ENCODE measurements at places on chromosomes 11 and 22. TPM values are rescaled to one million over a fixed set of nuclear protein-coding genes. Genes with fewer than 3 reads are reported as not detected.

DNA sequence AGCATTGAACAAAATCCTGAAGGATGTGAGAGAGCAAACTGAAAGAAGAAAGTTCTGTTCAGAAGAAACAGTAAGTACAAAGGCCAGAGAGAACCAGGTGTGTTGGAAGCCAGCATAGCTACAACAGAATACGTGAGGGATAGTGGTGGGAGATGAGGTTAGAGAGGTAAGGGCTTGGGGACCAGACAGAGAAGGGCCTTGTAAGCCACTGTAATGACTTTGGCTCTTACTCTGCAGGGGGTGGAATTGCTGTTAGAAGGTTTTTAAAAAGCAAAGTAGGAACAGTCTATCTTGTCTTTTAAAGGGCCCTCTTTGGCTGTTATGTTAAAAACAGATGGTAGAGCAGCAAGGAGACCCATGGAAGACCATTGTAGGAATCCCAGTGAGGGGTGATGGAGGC lies 4.2 kb downstream of the PRRG4 start:
- no peak overlapping the region for H3K4me3 ChIP-seq
- H3K4me1 ChIP-seq, result peaks cover 11% of the 10 kb centered on the region
- no peaks in the 10 kb centered on the region for H3K27me3 ChIP-seq
- H3K36me3 ChIP-seq, result no peaks in the 10 kb centered on the region
- H3K27ac ChIP-seq, result no peak overlapping the region

GRCh38 chr11:102343809-102344208 lies 3.2 kb upstream of the BIRC2 start:
- H3K4me3 ChIP-seq, result no peak overlapping the region
- H3K4me1 ChIP-seq, result peaks cover 17% of the 10 kb centered on the region
- no peaks in the 10 kb centered on the region for H3K36me3 ChIP-seq
- no peak overlapping the region for H3K27ac ChIP-seq

DNA sequence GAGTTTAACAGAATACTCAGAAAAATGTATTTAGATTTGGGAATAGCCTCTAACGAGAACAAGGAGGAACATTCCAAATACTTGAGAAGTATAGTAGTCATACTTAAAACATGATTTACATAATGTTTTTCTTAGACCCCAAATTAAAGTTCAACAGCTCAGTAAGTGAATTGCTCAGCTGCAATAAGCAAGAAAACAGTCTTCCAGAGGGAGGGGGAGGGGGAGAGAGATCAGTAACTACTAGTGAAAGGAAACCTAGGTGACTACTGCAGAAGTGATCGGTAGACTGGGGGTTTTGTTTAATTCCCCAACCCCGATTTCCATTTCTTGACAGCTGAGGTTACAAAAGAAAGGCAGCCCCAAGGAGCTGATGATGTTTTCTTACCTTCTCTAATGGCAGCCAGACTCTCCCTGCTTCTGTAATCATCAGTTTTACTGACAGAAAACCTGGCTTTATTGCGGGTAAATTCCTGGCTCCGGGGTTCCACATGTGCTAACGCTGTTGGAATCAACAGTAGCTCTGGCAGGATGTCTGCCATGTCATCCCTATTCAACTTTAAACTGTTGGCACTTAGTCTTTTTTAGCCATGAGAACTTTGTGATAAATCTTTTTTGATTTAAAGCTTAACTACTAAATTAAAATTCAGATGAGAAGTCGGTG lies 82.4 kb upstream of the BIRC3 start:
- peaks cover 9% of the 10 kb centered on the region for H3K36me3 ChIP-seq
- no peak overlapping the region for H3K4me3 ChIP-seq
- H3K4me1 ChIP-seq, result no peaks in the 10 kb centered on the region
- H3K27ac ChIP-seq, result peak overlapping the region; percentile 21

GRCh38 chr11:35688023-35688422 lies 25.4 kb downstream of the TRIM44 start:
- no peaks in the 10 kb centered on the region for H3K27me3 ChIP-seq
- peaks cover 5% of the 10 kb centered on the region for H3K4me1 ChIP-seq
- no peak overlapping the region for H3K27ac ChIP-seq

DNA sequence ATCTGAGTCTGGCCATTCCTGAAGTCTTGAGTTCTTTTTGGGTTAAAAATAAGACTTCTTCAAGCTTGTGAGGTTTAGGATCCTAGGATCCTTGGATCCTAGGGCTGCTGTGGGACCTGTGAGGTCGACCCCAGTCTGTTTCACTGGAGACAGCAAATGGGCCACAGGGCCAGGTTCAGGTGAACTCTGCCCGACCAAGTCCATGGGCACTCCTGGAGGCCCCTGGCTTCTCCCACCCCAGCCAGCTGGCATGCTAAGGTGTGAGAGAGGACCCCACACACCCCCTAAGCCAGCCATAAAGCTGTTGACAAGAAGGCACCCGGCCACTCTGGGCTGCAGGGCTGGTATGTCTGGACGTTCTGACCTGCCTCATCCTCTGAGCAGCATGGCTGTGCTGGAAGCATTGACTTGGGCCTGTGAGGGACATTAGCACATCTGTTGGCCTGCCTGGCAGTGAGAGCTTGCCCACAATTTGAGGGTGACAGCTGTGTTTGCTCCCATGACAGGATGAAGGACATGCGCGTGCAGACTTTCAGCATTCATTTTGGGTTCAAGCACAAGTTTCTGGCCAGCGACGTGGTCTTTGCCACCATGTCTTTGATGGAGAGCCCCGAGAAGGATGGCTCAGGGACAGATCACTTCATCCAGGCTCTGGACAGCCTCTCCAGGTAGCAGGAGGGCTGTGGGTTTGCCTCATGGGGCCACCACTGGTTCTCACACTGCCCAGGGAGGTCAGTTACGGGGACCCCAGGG lies 16.0 kb downstream of the CLDN5 start:
- H3K36me3 ChIP-seq, result no peaks in the 10 kb centered on the region
- no peak overlapping the region for H3K4me3 ChIP-seq

DNA sequence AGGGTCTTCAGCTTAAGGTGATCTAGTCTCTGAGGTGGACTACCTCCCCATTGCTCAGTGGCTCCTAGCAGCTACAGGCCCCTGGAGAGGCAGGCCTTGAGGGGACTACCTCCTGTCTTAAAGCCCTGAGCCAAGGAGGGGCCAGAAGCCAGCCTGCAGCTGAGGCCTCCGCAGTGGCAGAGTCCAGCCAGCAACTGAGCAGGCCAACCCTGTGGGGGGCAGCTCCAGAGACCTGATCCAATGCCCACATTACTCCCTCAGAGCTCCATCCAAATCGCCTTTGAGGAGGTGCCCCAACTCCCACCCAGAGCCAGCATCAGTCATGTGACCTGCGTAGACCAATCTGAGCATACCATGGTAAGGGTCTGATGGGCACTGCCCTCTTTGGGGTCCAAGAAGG lies 2.7 kb downstream of the C2CD2L start:
- peaks cover 23% of the 10 kb centered on the region for H3K4me1 ChIP-seq
- H3K36me3 ChIP-seq, result peaks cover 44% of the 10 kb centered on the region

- peaks cover 100% of the 10 kb centered on the region for H3K4me1 ChIP-seq
- peak overlapping the region; percentile 20 for H3K4me3 ChIP-seq
- peak overlapping the region; percentile 84 for H3K27ac ChIP-seq
- DNase-seq, result no peak
Measured at GRCh38 chr11:117220568-117220967, 11.3 kb downstream of the PCSK7 start.

DNA sequence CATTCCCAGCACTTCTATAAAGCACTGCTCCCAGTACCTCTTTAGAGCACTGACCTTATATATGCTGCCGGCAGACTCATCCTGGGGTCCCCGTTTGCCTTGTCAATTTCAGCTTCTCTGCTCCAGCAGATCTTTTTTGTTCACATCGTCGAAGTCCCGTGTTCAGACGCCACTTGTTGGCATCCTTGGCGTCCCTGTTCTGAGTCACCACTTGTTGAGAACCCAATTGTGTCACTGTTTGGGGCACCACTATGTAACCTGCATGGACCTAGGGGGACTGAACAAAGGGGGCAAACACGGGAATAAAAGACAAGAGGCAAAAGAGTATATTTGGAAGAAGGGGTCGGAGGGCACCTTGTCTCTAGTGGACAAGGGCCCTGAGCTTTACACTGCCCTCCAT lies 25.5 kb downstream of the OR10A6 start:
- no peaks in the 10 kb centered on the region for H3K36me3 ChIP-seq
- no peak overlapping the region for H3K27ac ChIP-seq
- no peaks in the 10 kb centered on the region for H3K27me3 ChIP-seq
- no peak for DNase-seq
- no peaks in the 10 kb centered on the region for H3K4me1 ChIP-seq

- H3K27me3 ChIP-seq, result no peaks in the 10 kb centered on the region
- no peak overlapping the region for H3K27ac ChIP-seq
- no peak for DNase-seq
- H3K4me1 ChIP-seq, result peaks cover 5% of the 10 kb centered on the region
Measured at GRCh38 chr11:2843551-2843950, 42.0 kb downstream of the CDKN1C start.

DNA sequence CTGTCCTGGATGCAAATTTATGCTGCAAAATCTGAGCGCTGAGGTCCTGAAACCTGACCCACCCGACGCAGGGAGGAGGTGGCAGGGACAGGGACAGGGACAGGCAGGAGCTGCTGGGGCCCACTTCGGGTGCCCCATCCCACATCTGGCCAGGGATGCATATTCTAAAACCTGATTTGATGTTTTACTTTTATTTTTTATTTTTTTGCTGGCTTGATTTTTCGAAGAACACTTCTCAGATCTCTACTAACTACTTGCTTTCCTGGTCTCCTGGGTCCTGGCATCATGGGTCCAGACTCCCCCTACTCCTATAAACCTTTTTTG lies 652 bp upstream of the PVALB start:
- H3K4me1 ChIP-seq, result peaks cover 15% of the 10 kb centered on the region
- H3K4me3 ChIP-seq, result no peak overlapping the region
- H3K27me3 ChIP-seq, result peaks cover 87% of the 10 kb centered on the region
- no peak for DNase-seq

GRCh38 chr11:74608431-74608830 lies 16.0 kb downstream of the POLD3 start:
- no peak for DNase-seq
- H3K4me1 ChIP-seq, result peaks cover 26% of the 10 kb centered on the region
- H3K27me3 ChIP-seq, result no peaks in the 10 kb centered on the region
- no peak overlapping the region for H3K27ac ChIP-seq

DNA sequence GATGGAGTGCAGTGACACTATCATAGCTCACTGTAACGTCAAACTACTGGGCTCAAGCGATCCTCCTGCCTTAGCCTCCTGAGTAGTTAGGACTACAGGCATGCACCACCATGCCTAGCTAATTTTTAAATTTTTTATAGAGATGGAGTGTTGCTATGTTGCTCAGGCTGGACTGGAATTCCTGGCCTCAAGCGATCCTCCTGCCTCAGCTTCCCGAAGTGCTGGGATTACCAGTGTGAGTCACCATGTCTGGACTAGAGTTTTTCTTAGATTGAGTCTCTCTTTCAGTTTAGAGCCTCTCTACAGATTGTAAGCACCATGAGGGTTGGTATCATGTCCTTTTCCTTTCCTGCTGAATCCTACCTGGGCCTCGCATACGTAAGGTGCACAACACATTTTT lies 57.3 kb upstream of the ALKBH3 start:
- H3K4me1 ChIP-seq, result no peaks in the 10 kb centered on the region
- DNase-seq, result no peak

DNA sequence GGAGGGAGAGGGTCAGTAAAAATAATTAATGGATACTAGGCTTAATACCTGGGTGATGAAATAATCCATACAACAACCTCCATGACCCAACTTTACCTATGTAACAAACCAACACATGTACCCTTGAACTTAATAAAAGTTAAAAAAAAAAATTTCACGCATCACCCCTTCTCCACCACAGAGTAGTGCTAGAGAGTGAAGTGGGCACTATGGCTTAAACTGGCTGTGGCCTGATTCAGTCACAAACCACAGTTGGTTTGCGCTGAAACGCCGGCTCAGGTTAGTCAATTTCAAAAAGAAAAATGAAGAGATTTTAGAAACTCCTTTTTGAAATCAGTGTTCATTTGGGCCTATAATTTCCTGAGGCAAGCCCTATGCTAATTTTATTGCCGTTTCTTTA lies 144.3 kb downstream of the TRPC6 start:
- H3K27ac ChIP-seq, result no peak overlapping the region
- H3K4me1 ChIP-seq, result peaks cover 39% of the 10 kb centered on the region
- no peak overlapping the region for H3K4me3 ChIP-seq
- DNase-seq, result no peak
- H3K27me3 ChIP-seq, result no peaks in the 10 kb centered on the region

- no peaks in the 10 kb centered on the region for H3K36me3 ChIP-seq
- H3K27me3 ChIP-seq, result no peaks in the 10 kb centered on the region
- no peak for DNase-seq
- peaks cover 19% of the 10 kb centered on the region for H3K4me1 ChIP-seq
- H3K27ac ChIP-seq, result no peak overlapping the region
Measured at GRCh38 chr11:19345519-19345847, 104.7 kb upstream of the E2F8 start.

- no peak overlapping the region for H3K4me3 ChIP-seq
- H3K36me3 ChIP-seq, result no peaks in the 10 kb centered on the region
- DNase-seq, result no peak
- peaks cover 34% of the 10 kb centered on the region for H3K4me1 ChIP-seq
- H3K27me3 ChIP-seq, result no peaks in the 10 kb centered on the region
- H3K27ac ChIP-seq, result peak overlapping the region; percentile 81
Measured at GRCh38 chr11:12053606-12054361, 45.4 kb upstream of the DKK3 start.

- no peak overlapping the region for H3K27ac ChIP-seq
- peaks cover 6% of the 10 kb centered on the region for H3K4me1 ChIP-seq
- DNase-seq, result no peak
- H3K27me3 ChIP-seq, result no peaks in the 10 kb centered on the region
- no peak overlapping the region for H3K4me3 ChIP-seq
- H3K36me3 ChIP-seq, result no peaks in the 10 kb centered on the region
Measured at GRCh38 chr11:66904055-66904454, 47.2 kb downstream of the LRFN4 start.

- H3K4me1 ChIP-seq, result peaks cover 63% of the 10 kb centered on the region
- peaks cover 12% of the 10 kb centered on the region for H3K36me3 ChIP-seq
- H3K27ac ChIP-seq, result peak overlapping the region; percentile 77
- DNase-seq, result peak; percentile 95
Measured at GRCh38 chr11:1298695-1299492, 10.5 kb downstream of the TOLLIP start.

- no peak overlapping the region for H3K27ac ChIP-seq
- DNase-seq, result peak; percentile 81
- H3K36me3 ChIP-seq, result no peaks in the 10 kb centered on the region
- H3K27me3 ChIP-seq, result peaks cover 4% of the 10 kb centered on the region
- H3K4me3 ChIP-seq, result no peak overlapping the region
Measured at GRCh38 chr22:48920776-48921241, 906.9 kb downstream of the BRD1 start.

DNA sequence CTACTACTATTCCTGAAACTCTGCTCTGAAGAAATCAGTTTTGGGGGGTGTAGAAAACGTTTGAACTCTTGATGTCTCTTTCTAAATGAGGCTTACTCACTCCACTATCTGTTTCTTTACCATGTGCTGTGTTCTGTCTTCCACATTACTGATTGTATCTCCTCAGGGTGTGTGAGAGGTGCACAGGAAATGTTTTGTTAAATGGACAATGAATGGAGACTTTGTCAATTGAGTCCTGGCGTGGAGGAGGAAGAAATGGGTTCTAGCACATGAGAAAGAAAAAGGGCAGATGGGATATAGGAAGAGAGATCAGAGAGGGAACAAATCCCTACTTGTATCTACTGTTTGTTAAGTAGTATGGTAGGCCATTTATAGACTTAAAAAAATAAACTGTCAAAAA lies 577.1 kb upstream of the CCDC90B start:
- no peaks in the 10 kb centered on the region for H3K27me3 ChIP-seq
- H3K4me3 ChIP-seq, result no peak overlapping the region
- no peaks in the 10 kb centered on the region for H3K36me3 ChIP-seq
- no peak overlapping the region for H3K27ac ChIP-seq
- no peak for DNase-seq

Gene OR51E2
- total RNA-seq, result 1.1 TPM

Gene TRIM51
- total RNA-seq, result not detected

Gene MRGPRE
- not detected for total RNA-seq

Gene OR5T2
- not detected for total RNA-seq

Gene EMID1
- 0.83 TPM for total RNA-seq

Measured in esophagus muscularis mucosa (tissue), 4 donors.